ENCODE measurements at places on chromosomes 1 and 21.

DNA sequence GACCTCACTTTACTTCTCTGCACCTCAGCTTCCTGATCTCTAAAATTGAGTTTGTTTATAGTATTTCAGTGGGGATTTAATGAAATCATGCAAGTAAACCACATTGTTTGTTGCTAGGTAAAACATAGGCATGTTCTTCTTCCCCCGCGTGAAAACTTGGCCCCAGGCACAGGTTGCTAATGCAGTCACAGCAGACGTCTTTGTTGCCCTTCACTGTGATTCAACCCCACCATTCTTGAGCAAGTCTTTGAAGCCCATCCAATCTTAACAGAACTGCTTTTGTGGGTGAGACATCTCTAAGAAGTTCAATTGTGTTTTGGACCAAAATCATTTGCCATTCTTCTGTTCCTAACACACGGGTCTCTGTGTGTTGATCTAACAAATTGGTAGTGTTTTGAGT lies 185.5 kb downstream of the ZNF281 start:
- no peak for DNase-seq

GRCh38 chr1:31617916-31618746 lies 642 bp downstream of the HCRTR1 start:
- no peak for DNase-seq

DNA sequence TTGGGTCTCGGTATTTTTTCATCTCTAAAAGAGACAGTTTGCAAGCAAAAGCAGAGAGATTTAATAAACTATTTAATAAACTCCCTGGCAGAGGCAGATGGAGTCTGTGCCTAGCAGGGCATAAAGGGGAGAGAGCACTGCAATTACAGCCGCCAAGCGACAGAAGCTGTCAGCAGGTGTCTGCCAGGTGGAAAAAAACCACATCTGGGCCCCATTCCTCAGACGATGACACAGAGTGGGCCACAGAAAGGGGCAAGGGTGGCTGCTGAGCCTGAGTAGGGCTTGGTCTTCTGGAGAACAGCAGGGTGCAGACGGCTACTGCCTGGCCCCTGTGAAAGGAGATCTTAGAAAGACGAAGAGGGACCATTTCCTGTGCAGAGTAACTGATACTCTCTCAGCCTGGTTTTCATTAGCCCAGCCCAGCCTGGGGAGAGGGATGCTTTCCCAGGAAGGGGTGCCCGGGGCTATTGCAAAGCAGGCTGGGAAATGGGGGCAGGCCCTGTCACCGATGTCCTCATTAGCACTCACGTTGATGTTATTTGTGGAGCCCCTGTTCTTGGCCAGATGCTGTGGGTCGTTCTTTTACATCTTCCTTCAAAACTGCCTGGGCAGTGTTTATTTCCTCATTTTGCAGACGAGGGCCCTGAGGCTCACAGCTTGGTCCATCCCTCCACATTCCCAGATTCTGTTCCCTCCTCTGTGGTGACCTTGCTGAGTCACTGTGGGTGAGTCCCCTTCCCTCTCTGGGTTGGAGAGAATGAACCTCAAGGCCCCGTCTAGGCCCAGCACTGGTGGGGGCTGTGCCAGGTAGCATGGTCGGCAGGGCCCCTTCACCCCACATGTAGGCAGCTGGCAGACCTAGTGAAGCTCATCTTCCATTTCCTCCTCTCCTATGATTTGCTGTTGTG lies 472.7 kb downstream of the PTPRU start:
- no peak for DNase-seq

DNA sequence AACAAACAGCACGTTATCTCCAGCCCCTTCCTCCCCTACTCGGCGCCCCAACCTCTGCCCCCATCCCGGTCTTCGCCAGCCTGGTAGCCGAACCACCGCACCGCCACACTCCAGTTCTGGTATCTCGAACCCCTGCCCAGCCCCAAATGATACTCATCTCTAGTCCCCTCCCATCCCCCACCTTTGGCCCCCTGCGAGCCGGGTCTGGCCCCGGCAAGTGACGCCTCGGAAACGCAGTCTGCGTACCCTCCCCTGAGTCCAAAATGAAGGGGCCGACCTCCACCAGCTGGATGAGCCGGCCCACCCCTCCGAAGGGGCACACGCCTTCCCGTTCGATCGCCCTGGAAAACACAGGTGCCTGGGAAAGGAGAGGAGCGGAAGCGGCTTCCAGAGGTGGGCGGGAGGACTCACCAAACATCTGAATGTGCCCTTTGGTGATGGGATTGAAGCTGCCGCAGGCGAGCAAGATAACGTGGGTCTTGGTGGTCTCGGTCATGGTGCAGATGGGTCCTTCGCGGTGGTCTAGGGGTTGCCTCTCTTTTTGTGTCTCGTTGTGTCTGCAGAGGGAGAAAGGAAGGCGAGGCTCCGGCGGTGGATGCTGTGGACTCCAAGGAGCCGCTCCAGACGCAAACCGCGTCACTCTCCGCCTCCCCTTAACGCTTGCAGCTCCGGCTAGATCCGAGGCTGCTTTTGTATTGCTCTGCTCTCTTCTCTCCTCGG lies at the start of gene NMNAT2:
TSS of gene NMNAT2 (minus strand) at position 609 of the 720 bp plus-strand sequence. CDS start at position 496, 113 bp downstream.
- no peak for DNase-seq

DNA sequence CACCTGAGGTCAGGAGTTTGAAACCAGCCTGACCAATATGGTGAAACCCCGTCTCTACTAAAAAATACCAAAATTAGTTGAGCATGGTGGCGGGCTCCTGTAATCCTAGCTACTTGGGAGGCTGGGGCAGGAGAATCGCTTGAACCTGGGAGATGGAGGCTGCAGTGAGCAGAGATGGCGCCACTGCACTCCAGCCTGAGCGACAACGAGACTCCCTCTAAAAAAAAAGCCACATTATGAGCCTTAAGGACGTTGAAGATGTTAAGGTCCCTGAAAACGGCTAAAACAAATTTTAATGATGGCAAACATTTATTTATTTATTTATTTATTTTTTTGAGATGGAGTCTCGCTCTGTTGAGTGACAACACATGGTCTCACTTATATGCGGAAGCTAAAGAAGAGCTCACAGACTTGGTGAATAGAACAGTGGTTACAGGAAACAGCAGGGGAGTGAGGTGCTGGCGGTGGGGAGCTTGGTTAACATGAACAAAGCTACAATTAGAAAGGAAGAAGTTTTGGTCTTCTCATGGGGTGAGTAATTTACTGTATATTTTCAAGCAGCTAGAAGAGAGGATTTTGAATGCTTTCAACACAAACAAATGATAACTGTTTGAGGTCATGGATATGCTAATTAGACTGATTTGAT lies 47.1 kb downstream of the TCP10L start:
- DNase-seq: no peak

- DNase-seq: no peak
Observed at GRCh38 chr1:40983286-40983685, 3.8 kb downstream of the CTPS1 start.

GRCh38 chr21:35189077-35189863 lies 140.2 kb upstream of the RUNX1 start:
- no peak for DNase-seq

Measured in activated CD4-positive, CD25-positive, alpha-beta regulatory T cell treated with anti-CD3 and anti-CD28 coated beads, Interleukin-2, amount 50 U/mL, for 16 hours (primary cell).